ENCODE measurements at places on chromosomes 1 and 21. TPM values are rescaled to one million over a fixed set of nuclear protein-coding genes. Genes with fewer than 3 reads are reported as not detected.

SPRR2F gene
- 1.0 TPM for total RNA-seq

BSND gene
- 0.43 TPM for total RNA-seq

DNA sequence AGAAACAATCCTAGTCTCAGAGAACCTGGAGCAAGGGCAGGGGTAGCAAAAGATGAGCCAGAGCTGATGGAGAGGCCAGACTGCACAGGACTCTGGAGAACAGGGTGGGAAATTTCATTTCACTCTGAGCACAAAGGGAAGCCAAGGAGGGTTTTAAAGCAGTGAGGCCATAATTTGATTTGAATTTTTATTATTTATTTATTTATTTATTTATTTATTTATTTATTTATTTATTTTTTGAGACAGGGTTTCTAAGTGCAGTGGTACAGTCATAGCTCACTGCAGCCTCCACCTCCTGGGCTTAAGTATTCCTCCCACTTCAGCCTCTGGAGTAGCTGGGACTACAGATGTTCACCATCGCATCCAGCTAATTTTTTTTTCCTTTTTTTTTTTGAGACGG lies 45.1 kb downstream of the MT1HL1 start:
- DNase-seq, result no peak

DNA sequence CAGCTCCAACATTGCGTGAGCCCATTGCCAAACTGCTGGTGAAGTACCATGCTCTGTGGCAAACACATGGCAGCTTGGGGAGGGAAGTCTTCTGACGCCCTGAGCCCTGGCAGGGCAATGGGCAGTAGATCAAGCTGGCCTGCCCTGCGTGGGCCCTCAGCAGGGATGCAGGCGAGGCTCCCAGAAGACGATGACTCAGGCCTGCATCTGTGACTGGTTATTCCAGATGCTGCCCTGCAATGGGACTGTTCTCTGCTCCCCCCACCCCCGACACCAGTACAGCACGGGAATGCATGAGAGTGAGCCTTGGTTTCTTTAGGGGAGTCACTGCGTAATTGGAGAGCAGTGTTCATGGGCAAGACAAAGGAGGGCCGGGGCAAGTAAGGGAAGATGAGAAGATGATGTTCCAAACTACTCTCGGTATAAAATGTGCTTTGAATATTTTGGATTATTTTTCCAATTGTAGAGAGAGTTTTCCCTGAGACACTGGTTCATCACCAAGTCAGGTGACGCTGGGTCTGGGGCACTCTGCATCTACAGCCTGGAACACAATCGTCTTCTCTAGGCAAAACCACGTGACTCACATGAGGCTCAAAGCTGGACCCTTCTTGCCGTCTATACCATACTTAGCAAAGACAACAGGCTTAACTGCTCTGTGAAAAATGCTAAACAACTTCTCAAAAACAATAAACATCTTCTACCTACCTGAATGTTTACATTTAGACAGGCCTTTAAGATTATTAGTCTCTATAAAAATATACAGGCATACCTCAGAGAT lies 9.0 kb upstream of the C1orf198 start:
- no peak for DNase-seq

DNA sequence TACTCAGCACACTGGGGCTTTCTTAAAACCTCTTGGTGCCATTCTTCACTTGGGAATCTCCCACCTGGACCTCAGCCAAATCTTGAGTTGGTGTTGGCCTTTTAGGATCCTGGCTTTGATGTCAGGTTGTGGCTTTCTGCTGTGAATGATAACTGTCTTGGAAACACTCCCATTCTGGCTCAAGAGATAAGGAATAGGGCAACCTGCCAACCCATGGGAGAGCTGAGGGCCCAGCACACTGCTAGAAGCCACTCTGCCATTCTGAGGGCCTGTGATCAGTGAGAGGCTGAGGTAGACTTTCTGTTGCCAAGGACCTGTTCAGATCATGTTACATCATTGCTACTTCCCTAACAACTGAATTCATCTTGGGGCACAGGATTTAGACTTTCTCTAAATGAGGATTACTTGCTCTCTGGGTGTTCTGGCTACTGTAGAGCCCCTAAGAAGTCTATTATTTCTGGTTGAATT lies 45.8 kb downstream of the TTC39A start:
- no peak for DNase-seq

Data from H1 (cell line).